ENCODE measurements at places on chromosomes 5 and 9.
A peak's percentile ranks its signal among the peaks of the same experiment; 100 is the strongest.

GRCh38 chr9:113187929-113188595 is 33.0 kb downstream of the FKBP15 start:
- no peak for DNase-seq

- no peak for DNase-seq
Observed at GRCh38 chr9:98219364-98219716, 26.9 kb upstream of the CORO2A start.

DNA sequence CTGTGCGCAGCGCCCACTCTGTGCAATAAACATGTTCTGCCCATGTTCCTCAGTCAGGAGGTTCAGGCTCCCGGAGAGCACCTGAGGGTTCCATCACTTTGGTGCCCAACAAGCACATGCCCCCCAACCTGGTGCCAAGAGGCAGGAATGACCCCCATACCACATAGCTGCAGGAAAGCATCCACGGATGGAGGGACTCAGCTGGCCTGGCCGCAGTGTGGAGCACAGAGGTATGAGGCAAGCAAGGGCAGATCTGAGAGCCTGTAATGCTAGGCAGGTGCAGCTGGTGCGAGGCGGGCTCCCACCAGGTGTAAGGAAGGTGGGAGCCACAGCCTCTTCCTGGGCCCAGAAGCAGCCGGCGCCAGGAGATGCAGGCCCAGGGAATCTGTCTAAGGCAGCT is 4.3 kb upstream of the MRNIP start:
- DNase-seq, result no peak

- no peak for DNase-seq
Observed at GRCh38 chr5:23675456-23675855, 168.0 kb downstream of the PRDM9 start.

- no peak for DNase-seq
Observed at GRCh38 chr9:77751341-77752091, 103.4 kb upstream of the GNA14 start.

GRCh38 chr5:109370343-109370742 is 39.4 kb downstream of the PJA2 start:
- no peak for DNase-seq

DNA sequence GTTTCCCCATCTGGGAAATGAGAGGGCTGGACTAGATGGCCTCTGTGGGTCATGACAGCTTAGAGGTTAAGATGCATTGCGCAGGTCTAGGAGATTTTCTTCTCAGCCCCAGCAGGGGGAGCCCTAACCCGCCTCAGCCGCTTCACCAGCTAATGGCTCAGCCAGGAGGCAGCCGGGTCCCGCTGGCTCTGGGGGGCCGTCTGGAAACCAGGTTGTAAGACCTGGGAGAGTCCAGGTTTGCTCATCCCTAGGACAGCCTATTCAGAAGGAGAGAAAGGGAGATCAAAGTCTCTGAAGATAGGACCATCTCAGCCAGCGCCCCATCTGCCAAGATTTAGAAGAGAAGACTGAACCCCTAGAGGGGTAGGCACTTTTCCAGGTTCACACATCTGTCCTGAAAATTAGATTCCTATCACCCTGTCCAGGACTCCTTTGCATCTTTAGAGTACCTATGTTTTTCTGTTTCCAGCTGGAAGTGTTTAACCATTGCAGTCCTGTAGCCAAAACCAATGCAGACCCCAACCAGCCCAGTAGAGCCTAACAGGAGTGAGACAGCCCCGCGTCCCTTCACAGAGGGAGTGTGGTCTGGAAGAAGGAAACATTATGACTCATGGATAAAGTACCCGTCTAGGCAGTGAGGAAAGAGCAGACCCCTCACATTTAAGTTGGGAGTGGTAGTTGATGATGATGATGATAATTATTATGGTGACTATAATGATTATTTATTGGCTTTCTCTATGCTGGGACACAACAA is 27.5 kb downstream of the SPARC start:
- peak; percentile 74 for DNase-seq

- no peak for DNase-seq
Observed at GRCh38 chr5:6383376-6383775, 5.0 kb upstream of the MED10 start.

DNA sequence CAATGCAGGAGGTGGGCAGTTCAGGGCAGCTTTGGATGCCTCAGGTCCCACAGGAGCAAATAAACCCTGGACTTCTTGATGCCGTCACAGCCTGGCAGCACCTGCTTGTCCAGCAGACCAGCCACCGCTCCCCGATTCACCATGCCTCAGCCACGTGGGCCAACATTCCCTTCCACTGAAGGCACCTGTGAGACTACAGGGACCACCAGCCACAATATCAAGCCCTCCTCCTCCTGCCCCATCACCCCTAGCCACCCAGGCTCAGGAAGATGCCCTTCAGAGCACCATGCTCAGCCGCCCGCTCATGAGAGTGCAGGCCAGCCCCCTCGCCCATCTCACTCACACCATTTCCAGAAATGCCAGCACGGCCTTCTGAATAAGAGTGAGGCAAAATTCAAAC is 234.7 kb downstream of the SYK start:
- no peak for DNase-seq

- no peak for DNase-seq
Observed at GRCh38 chr5:113204525-113205161, 228.0 kb downstream of the DCP2 start.

GRCh38 chr5:33180900-33181299 is 259.9 kb upstream of the TARS1 start:
- DNase-seq, result no peak

GRCh38 chr9:91187311-91187964 is 174.3 kb downstream of the AUH start:
- no peak for DNase-seq

GRCh38 chr5:9207817-9208418 is 338.0 kb downstream of the SEMA5A start:
- DNase-seq, result no peak

GRCh38 chr5:7208938-7209337 is 187.0 kb upstream of the ADCY2 start:
- no peak for DNase-seq

- DNase-seq, result no peak
Observed at GRCh38 chr9:86598411-86599239, 244.4 kb upstream of the TUT7 start.

DNA sequence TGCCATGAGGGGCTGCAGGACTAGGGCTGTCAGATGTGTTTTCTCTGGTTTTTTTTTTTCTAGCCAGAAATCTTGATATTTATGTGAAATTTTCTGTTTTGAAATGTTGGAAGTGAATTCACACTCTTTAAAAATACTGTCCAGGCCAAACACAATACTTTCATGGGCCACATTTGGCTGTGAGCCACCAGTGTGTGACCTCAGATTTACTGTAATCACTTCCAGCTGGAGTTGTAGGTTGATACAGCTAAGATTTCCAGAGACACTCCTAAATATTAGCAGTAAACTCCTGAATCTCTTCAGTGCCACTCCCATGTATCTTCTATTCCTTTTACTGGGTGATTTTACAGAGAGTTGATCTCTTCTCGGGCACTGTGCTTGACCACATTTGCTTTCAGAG is 92.2 kb upstream of the CKMT2 start:
- no peak for DNase-seq

- no peak for DNase-seq
Observed at GRCh38 chr5:76689321-76690036, 26.4 kb upstream of the F2R start.

- DNase-seq, result no peak
Observed at GRCh38 chr5:168984135-168984675, 316.7 kb downstream of the SLIT3 start.
